ENCODE measurements at places on chromosomes 7 and 10.

DNA sequence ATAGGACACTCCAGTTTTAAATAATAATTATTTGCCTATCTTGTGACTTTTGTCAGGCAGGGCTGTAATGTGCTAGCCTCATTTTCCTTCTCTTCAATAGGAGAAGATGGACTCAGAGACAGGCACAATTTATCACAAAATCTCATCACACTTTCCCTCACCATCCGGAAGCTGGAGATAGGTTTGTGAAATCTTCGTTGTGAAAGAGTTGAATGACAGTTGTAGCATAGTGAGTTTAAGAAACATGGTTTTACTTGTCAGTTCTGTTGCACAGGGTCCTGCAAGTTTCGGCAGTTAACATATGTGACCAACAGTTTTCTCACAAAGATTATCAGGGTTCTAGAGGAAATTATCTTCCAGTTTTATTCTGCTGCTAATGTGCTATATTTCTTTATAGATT, 37.7 kb upstream of the MAP3K8 start:
- DNase-seq = no peak

DNA sequence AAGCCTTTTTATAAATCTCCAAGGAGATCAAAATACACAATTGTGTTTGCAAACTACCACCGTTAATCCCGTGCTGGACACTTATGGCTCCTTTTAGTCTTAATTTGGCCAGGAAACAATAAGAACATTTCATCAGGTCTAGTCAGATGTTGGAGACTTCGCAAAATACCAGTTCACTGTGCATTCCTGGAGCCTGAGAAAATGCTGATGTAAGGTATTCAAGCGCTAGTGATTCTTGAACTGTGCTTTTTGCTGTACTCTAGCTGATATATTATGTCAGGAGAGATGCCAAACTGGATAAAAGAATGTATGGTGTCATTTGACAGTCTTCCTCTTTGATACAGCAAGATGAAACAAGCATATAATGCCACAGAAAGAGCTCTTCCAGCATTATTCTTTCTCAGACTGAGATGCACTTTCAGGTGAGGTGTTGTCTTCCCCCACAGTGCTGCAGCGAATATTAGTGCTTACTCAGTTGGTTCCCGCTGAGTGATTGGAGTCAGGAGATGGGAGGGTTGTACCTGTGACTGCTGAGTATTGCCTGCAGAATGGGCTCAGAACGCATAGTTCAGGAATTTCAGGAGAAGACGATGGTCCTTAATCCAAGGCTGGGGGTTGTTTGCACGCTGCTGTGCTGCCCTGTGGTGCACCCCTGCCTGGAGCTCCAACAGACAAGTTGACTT, 59.2 kb downstream of the OGDH start:
- DNase-seq = no peak

DNA sequence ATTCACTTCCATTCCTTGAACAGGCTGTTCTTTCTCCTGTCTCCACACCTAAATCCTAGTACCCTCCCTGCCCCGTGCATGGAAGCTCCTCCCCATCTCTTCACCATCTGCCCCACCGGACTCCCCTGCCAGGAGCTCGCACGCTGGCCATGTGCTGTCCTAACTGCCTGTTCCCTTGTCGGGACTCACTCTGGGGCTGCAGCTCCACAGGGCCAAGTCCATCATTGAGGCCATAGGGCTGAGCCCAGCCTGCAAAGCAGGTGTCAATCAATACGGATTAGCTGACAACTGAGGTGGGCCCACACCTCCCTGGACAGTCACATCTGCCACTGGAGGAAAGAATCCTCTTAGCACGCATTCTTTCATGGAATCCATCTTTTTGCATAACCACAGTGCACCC, 41.4 kb upstream of the DMBT1 start:
- no peak for DNase-seq

DNA sequence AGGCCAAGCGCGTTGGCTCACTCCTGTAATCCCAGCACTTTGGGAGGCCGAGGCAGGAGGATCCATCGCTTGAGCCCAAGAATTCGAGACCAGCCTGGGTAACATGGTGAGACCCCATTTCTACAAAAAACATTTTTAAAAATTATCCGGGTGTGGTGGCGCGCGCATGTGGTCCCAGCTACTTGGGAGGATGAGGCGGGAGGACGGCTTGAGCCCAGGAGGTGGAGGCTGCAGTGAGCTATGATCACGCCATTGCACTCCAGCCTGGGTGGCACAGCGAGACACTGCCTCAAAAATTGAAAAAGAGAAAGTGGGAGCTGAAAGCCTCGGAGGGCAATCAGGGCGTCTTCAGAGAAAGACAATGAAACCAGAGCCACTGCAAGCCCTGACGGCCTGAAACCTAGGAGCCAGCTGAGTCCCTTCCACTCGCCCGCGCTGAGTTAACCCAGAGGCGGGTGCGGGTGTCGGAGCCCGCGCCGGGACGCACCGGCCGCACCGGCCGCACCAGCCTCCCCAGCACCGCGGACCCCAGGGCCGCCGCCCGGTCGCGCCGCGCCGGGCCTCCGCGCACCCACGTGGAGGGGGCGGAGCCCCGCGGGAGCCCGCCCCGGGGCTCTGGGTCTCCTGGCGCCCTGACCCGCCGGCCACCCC, 22.4 kb downstream of the ZFAND2A start:
- no peak for DNase-seq

DNA sequence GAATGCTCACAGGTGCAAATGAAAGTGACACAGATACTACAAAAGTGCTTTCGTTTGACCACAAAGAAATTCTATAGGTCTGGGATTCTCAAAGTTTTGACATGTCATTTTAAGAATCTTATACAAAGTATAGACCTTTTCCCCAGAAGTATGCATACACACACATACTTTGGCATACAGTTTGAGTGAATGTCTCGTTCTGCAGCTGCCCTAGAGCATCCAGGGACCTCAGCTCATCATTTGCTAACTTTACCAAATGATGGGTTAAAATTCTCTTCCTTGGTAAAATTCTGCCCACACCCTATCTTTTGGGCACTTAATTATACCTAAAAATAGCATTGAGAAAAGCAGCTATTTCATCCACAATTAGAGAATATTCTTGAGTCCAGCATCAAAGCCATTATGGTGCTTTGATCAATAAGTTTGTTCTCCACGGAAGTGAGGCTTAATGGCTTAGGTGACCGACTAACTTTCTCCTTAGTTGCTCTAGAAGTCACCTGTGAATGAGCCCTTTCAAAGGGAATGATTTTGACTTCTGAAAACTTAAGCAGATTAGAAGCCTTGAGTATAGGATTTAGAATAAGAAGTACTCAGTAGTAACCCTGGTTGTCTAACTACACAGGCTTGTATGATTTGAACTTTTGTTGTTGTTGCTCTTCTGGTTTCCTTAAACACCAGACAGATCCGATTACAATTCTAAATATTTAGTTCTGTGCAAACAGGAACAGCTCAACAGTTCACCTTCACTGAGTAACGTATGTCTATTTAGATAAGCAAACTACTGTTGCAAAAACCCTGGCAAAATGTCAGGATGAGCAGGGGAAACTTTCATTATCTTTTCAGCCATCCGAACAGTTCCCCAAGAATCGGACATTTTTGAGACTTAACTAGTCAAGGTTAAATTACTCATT, 70.6 kb downstream of the CNNM2 start:
- no peak for DNase-seq

DNA sequence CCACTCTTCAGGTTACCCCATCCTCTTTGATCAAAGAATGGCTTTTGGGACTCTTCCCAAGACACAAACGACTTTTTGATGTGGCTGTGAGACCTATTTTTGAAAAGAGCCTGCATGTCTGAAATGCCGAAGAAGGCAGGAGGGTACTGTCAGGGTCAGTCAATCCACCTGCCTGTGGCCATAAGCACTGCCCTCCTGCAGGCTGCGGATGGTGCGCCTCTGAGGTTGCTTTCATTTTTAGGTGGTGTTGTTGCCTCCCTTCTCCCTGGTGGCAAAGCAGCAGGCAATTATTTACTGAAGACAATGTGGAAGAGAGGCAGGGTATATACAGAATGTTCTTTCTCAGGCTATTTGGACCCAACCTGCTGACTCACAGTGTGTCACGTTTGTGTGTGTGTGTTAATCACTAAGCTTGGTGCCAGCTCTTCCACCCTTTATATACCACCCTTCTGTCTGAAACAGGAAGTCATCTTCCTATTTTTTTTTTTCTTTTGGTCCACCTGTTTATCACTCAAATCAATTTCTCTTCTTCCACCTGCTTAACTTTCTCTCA, 1421.2 kb upstream of the CELF2 start:
- DNase-seq = no peak

DNA sequence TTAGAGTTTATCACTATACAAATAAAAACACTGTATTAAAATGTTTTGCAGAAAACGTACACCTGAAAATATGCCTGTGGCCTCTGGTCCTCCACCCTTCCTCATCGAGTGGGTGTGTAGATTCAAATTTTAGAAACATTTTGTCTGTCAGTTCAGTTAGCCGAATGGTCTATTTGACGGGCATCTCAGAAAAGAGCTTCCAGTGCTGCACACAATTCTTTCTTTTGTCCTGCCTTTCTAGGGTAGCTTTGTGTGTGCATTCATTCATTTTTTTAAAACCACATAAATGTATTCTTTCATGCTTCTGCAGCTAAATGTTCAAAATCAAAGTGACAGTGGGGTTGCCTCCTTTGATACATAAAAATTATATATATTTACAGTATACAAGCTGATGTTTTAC, 46.8 kb downstream of the GNAI1 start:
- DNase-seq = no peak

DNA sequence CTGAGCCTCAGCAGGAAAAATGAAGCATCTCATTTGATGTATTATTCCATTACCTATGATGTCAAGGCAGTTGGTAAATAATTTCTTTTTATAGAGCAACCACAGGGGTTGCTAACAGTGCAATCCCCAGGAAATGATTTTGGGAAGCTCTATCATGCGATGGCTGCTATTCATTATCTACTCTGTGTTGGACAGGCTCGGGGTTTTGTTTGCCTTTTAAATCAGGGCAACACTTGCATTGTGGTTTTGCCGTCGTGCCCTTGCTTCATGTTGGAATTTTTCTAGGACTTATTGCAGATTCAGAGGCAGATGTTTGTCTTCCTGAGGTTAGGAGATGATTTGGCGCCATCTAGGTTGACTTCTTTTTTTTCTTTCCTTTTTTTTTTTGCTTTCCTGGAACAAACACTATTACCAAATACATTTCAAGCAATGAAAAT, 128.4 kb downstream of the BICC1 start:
- DNase-seq = no peak

DNA sequence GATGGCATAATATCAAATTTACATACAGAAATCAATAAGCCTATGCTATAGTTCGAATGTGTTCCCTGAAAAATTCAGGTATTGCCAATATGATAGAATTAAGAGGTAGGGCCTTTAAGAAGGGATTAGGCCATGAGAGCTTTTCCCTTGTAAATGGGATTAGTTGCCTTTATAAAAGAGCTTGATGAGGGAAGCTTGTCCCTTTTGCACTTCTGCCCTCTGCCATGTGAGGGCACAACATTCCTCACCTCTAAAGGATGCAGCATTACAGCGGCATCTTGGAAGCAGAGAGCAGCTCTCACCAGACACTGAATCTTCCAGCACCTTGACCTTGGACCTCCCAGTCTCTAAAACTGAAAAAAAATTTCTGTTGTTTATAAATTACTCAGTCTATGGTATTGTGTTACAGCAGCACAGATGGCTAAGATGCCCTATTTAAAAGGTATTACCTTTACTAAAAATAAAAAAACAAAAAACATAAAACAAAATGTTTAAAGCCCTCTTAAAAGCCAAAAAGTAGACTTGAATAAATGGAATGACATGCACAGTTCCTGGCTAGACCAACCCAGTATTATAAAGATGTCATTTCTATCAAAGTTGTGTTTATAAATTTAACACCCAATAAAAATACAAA, 909.6 kb downstream of the REEP3 start:
- peak; percentile 23 for DNase-seq

- DNase-seq = peak; percentile 92
Measured at GRCh38 chr10:11242443-11243387, 225.0 kb downstream of the CELF2 start.

DNA sequence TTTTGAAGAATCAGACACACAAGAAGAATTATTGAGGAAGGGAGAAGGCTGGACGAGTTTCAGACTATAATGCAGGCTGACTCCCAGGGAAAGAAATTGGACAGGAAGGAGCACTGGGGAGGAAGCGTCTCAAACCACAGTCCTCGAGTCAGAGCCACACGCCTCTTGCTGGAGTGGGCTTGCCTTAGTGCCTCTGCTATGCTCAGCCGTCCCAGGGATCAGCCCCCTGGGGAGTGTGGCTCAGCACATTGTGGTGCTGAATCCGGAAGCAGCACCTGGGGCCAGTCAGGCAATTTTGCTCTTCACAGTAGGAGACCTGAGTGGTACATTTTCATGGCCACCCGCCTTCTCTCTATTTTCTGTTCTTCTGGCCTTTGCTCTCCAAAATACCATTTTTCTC, 67.4 kb upstream of the SLC35G1 start:
- no peak for DNase-seq

DNA sequence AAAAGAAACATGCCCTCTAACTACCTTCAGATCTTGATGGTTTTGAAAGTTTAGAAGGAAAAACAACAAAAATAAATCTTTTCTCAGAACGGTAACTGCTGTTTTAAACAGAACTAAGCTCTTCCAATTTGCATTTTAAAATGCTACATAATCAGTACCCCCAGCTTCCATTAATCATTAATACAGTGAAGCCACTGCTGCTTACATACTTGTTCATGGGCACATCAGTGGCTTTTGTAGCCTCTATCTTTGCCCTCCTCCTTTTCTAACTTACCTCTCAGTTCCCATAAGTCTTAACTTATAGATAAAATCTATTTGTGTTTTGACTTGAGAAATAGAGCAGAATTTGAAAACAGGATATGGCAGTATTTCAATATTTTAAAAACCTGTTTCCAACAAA, 109.1 kb downstream of the POLL start:
- no peak for DNase-seq

DNA sequence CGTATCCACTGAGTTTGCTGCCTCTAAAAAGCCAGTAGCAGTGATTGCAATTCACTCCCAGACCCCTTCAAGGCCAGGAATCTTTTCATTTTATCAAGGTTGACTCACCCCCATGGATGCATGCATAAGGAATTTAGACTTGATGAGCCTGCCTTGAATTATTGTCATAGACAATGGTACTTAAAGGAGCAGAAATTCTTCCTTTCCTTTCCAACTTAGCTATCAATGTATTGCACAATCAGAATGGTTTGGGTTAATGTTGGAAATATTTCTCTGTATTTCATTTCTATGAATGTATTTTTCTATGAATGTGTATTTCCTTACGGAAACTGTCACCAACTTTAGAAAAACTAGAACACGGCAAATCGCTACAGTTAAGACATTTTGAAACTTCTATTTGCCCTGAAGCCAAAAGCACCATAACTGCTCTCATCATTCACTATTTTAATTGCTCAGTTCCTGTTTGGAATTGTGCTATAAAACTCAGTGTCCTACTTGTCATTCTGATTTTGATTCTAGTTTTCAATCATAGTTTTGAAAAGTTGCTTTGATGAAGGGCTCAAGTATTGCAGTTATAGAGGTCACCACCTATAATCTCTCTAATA, 355.7 kb upstream of the AKR1E2 start:
- no peak for DNase-seq

GRCh38 chr7:83546586-83546985, 102.4 kb downstream of the SEMA3E start:
- no peak for DNase-seq

- DNase-seq = no peak
Measured at GRCh38 chr7:2523461-2523936, 3.9 kb downstream of the LFNG start.

- no peak for DNase-seq
Measured at GRCh38 chr7:30459591-30460245, 18.9 kb downstream of the NOD1 start.

- DNase-seq = no peak
Measured at GRCh38 chr10:80405626-80406025, 2.7 kb upstream of the PRXL2A start.

- DNase-seq = no peak
Measured at GRCh38 chr10:122255509-122256301, 15.4 kb upstream of the BTBD16 start.

GRCh38 chr10:29970576-29970975, 88.8 kb downstream of the JCAD start:
- DNase-seq = no peak
